Daoy (cell line): ENCODE measurements at places on chromosomes 12 and 14. TPM values are rescaled to one million over a fixed set of nuclear protein-coding genes. Genes with fewer than 3 reads are reported as not detected.
A peak's percentile ranks its signal among the peaks of the same experiment; 100 is the strongest.

- DNase-seq: no peak
Measured at GRCh38 chr14:69703047-69704039, 63.6 kb upstream of the SRSF5 start.

- DNase-seq: no peak
Measured at GRCh38 chr14:77457115-77457521, 283 bp downstream of the VIPAS39 start.

DNA sequence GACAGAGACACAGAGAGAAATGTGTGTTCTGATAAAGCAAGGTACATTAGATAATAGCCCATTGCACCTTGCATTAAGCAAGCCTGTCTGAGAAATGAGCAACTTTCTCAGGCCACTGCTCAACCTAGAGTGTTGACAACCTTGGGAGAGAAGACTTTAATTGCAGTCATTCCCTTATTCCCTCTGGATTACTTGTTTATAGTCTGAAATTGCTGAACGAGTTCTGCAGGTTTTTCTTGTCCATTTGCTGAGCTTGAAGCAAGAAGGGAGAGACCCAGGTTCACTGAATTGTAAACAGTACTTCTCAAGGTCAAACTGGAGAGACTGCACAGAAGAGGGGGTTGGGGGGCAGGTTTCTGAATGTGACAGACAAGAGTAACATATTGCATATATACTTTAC lies 159.4 kb upstream of the PLEKHG7 start:
- no peak for DNase-seq

GRCh38 chr14:104105071-104105821 lies 19.7 kb downstream of the ASPG start:
- no peak for DNase-seq

- peak; percentile 74 for DNase-seq
Measured at GRCh38 chr12:93302331-93303229, 75.1 kb upstream of the NUDT4 start.

DNA sequence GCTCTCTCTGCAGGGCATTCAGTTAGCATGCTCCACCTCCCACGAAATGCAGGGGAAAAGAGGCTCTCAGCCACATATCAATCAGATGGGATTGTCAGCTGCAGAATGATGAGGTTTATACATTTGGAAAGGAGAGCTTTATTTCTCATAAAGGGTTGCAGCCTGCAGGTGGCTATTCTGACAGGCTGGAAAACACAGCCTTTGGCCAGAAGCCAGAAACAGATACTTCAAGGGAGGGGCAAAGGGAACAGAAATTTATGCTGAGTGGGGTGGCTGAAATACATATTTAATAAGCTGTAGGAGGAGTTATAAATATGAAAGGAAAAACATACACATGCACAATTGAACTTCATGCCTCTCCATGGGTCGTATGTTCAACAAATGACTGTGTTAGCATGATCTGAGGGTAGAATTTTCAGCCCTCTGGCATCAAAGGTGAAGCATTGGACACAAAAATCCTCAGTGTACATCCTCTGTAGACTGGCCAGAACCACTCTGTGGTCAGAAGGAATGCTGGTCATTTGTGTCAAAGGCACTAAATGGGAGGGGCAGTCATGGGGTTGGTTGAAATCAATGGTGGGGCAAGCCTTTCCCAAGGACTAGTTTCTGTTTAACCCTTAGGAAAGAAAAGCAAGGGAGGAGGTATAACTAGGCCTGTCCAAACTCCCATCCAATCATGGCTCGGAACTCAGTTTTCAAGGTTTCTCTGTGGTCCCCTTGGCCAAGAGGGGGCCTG lies 62.4 kb downstream of the TMX1 start:
- DNase-seq: no peak

DNA sequence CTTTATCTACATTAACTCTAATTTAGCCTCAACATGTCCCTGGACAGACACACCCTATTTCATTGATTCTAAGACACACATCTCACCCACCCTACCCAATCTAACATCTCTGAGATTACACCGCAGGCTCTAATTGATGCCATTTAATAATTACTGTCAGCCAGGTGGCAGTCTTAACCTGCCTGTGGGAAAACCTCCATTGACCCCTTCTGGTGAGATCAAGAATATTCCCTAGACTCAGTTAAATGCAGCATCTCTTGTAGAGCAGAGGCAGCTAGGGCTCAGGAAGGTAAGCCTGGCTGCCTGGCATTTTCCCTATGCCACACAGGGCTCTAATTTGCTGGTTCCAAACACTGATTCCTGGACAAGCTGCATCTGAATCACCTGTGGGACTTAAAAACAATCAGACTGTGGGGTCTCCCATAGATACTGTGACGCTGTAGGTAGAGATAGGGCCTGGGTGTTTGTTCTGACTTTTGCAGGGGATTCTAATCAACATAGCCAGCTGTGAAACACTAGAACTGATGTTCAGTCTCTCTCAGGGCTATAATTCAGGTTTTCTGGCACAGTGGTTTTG lies 14.3 kb downstream of the MCRS1 start:
- peak; percentile 36 for DNase-seq

DNA sequence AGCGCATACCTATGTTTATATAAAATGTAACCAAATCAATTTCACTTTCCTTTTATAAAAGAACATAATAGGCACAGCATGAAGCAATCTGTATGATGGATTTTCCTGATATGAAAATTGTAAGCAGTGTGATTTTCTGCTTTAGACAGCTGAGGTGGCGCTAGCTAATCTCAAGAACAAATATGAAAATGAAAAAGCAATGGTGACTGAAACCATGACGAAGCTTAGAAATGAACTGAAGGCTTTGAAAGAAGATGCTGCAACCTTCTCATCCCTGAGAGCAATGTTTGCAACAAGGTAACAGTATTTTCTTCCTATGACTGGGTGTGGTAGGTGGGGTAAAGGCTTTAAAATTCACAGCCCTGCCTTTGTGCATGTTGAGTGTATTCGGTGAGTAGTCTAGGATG lies 65.0 kb upstream of the FGD4 start:
- DNase-seq: no peak

GRCh38 chr12:63845726-63846125 lies 1.2 kb downstream of the SRGAP1 start:
- DNase-seq: peak; percentile 46

GRCh38 chr14:54175298-54175942 lies 218.8 kb upstream of the BMP4 start:
- peak; percentile 74 for DNase-seq

GRCh38 chr12:62730649-62731048 lies 204.3 kb downstream of the PPM1H start:
- peak; percentile 88 for DNase-seq

- DNase-seq: no peak
Measured at GRCh38 chr14:91004987-91005386, 55.5 kb downstream of the RPS6KA5 start.

- DNase-seq: no peak
Measured at GRCh38 chr14:34450958-34451357, 11.1 kb downstream of the SPTSSA start.

The SERPINA10 gene
- total RNA-seq: not detected in 2 replicates

The CISTR gene
- not detected in 2 replicates for total RNA-seq

The TSPAN11 gene
- total RNA-seq: 0.15 TPM in 1 of 2 replicates, not detected in the other

The EPYC gene
- not detected in 2 replicates for total RNA-seq
